ENCODE measurements at places on chromosomes 1 and 21.
A peak's percentile ranks its signal among the peaks of the same experiment; 100 is the strongest.

DNA sequence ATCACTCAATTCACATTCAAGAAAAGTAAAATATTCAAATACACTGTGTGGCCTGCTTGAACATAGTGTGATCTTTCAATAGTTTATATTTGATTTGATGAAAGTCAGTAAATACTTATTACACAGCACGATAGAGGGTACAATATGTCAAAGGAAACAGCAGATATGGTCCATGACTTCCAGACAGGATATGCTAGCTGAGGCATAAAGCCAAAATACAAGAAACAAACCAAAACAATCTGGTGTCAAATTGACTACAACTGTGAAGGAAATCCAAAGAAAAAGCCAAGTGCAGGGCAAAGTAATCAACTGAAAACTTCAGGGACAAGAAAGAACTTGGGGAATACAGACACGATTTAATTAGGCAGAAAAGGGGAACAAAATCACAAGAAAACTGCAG, 19.3 kb downstream of the RRAGC start:
- DNase-seq: no peak

DNA sequence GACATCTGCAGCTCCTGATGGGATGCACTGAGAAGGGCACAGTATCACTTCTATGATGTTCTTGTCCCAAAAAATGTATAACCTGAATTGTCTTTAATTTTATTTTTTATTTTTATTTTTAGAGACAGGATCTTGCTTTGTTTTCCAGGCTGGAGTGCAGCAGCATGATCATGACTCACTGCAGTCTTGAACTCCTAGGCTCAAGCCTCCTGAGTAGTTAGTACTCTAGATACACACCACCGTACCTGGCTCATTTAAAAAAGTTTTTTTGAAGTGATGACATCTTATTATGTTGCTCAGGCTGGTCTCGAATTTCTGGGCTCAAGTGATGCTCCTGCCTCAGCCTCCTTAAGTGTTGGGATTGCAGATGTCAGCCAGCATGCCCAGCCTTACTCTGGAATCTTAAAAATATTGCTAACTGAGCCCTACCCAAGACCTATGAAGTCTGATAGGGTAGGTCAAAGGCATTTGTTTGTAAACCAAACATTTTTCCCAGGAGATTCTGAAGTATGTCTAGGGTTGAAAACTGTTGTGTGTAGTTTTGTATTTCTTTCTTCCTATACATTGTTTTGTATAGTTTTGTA, 68.9 kb downstream of the ATF6 start:
- DNase-seq: no peak

- peak; percentile 12 for DNase-seq
These were observed 45.8 kb upstream of the RCC2 start for GRCh38 chr1:17485281-17485680.

DNA sequence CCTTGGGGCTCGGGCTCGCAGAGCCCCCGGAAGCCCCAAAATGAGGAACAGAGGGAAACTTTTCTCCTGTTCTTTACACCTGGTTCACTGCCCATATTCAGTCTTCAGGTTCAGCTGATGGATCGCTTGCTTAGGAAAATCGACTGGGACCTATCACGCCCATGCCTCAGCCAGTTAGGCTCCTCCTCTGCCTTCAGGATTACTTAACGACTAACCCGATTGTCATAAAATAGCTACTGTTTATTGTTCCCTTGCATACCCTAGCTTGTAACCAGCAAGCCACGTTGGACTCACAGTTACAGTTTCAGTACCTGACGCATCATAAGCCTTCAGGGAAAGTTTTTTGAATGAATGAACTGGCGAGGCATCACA, 692 bp downstream of the TARDBP start:
- DNase-seq: no peak

GRCh38 chr1:108521990-108522393, 37.9 kb upstream of the EEIG2 start:
- DNase-seq: no peak

DNA sequence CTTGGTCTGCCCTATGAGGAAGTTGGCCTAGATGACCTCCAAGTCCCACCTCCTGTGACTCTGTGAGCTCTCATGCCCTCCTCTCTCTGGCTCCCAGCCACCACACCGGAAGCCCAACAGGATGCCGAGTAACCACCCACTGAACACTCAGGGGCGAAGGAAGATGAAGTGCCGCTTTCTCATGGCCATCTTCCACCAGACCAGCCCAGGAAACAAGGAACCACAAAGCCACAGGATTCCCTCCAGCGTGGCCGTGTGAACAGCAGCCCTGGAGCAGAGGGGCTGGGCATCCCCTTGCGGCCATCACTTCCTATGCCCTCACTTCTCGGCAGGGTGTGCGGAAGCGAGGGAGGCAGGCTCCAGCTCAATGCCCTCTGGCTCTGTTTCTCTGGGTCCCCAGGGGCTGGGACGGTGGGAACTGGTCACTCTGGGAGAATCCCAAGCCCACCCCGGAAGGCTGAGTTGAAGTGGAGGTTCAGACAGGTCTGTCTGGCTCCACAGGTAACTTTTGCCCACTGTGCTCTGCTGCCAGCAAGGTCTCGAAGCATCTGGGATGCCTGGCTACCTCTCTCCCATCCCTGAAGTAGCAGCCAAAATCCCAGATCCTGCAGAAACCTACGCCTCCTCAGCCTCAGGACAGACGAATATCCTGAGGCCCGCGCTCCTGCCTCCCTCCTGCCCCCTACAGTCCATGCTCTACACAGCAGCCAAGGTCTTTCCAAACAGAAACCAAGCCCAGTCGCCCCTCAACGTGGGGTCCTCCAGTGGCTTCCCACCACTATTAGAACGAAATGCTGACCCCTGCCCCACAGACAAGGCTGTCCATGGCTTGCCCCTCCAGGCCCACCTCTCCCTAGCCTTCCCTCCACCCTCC, 44.2 kb upstream of the ECE1 start:
- DNase-seq: peak; percentile 93

- DNase-seq: no peak
These were observed 26.8 kb downstream of the EGLN1 start for GRCh38 chr1:231395076-231395997.

DNA sequence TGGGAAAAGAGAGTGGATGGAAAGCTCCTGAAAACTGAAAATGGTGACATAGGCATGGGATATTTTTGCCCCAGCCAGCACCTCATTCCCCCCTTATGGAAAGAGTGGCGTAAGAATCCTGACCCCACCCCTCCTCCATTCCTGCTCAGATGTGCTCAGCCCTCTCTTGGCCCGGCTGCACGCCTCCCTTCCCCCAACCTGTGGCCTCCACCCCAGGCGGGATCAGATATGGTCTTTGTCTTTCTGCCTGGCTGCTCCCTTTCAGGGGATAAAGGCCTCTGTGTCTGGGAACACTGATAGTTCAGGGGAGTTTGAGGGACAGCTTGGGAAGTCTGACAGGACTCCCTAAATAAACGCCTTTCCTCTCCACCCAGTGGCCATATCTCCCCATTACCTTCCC, 49.8 kb downstream of the KIRREL1 start:
- DNase-seq: no peak

DNA sequence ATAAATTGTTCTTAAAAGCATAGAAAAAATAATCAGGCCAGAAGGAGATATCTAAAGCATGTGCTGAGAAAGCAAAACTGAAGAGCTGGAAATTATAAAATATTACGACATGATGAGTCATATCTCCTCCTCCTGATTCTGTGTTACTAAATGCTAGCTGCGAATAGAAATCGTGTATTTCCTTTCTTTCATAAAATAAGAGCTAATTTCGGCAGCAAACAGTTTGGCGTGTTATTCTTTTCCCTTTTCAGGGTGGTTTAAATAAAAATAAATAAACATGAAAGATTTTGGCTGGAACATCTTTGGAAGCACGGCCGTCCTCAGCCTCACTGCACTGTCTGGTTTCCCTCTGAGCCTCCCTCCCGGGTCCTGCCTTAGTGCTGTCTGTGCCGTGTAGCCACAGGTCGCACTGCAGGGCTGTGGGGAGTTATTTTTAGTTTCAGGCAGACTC, 56.0 kb downstream of the ADARB1 start:
- DNase-seq: no peak

DNA sequence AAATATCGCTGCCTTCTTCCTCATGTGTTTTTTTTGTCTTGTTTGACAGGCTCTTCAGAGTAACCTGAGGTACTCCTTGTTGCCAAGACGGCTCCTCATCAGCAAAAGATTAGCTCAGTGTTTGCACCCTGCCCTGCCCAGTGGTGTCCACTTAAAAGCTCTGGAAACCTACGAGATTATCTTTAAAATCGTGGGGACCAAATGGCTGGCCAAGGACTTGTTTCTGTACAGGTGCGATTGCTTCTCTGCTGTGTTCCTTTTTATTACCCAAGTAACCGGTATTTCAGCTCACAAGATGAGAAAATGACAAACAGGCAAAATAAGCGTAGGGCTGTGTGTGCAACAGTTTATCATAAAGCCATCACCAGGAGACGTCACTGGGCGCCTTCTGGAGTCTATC, 42.4 kb downstream of the DOP1B start:
- DNase-seq: no peak

- no peak for DNase-seq
These were observed 19.4 kb downstream of the ATP2B4 start for GRCh38 chr1:203645996-203646395.

- DNase-seq: no peak
These were observed 161.8 kb downstream of the CDC42BPA start for GRCh38 chr1:227156520-227156919.

- DNase-seq: no peak
These were observed 13.9 kb downstream of the CD247 start for GRCh38 chr1:167504467-167504827.

DNA sequence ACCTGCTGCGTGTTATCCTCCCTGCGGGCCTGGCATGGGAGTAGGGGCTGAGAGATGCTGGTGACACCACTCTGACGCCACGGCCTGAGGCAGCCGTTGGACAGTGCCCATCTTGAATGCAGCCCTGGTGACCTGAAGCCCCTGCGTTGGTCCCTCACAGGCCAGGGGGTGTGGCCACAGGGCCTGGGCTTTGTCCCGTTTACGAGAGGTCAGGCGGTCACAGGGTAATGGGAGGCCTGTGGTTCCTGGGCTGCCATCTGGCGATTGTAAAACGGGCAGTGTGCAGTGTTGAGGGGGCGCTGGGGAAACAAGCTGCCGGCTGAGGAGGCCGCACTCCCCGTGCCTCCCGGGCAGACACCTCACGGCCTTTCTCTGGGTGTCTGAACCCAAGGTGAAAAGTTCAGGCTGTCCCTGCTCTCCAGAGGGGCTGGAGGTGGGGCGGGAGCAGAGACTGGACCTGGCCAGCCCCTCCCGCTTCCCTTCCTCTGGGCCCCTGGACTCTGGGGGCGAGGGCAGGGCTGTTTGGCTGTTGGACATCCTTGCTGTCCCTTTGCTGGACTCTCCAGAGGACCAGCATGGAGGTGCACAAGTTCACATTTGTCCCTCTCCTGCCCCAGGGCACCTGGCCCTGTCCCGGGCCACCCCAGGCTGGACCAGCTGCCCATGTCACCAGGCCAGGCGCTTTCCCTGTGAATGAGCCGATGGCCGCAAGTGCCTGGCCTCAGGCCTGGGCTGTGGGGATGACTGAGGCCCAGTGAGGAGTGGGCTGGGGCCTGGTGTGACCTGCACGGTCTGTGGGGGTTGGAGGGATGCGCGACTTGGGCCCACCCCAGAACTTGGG, 42.4 kb downstream of the SKI start:
- DNase-seq: no peak

GRCh38 chr1:36855699-36856494, 178.4 kb downstream of the GRIK3 start:
- no peak for DNase-seq

DNA sequence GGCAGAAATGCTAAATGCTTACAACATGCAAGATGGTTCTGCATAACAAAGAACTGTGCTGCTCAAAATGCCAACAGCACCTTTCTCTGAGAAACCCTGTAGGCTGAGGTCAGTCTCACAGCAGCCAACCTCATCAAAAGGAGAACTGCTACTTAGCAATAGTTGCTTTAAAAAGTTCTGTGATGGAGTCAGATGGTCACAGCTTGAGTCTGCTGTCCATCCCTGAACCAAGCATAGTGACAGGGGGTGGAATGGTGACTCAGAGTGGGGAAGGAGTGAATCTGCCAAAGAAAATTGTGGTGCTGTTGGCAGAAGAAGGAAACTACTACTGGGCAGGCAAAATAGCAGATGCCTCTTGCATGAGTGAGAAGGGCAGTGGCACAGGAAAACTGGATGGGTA, 106.0 kb upstream of the FAM78B start:
- no peak for DNase-seq

DNA sequence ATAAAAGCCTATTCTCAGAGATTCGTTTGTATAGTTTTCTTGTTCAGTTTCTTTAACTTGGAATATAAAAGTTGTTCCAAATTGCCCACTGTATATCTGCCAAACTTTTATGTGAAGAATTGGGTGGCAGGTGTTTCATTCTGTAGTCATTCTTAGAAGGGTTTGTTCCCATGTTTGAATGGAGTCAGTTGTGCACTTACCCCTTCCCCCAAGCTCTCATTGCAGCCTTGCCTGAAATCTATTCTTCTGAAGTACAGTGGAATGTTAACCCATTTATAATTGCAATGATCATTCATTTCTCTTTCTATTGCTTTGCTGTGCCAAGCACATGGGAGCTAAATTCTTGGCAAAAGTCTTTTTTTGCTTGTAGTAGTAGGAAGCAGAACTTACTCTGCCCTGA, 375.3 kb upstream of the C1orf87 start:
- DNase-seq: no peak

GRCh38 chr1:25854554-25854953, 4.7 kb downstream of the AUNIP start:
- DNase-seq: no peak

- no peak for DNase-seq
These were observed 20.4 kb downstream of the SLC16A1 start for GRCh38 chr1:112935461-112936111.

DNA sequence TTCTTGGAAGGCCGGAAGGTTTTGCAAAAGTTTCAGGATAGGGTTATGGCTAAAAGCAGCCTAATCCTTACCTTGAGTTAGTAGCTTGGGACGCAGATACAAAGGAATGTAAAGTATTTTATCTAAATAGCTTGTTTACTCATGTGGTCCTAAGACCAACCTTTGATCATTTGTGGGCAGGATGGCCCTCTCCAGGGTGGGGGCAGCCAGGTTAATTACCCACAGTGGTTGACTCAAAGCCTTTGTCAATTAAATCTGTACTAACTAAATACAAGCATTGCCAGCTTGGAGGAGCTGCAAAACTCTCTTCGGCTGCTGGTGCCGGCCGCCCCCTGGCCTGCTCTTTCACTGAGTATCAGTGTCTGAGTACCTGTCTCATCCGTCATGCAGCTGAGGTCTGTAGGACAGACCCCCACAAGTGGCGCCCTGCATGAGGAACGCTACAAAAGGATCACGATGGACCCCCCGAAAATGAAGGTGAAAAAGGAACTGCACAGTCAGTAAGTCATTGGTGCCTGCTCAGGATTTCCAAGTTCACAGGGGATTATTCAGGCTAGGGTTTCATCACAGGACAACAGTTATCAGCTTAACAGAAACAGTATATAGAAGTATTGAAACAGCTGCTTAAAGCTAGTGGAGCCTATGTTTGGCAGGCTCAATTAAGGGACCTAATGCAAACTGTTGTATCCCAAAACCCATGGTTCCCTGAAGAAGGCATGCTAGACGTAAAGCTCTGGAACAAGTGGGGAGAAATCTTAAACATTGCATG, 212.5 kb upstream of the MAP1LC3C start:
- DNase-seq: no peak

- no peak for DNase-seq
These were observed 16.9 kb downstream of the GRHL3 start for GRCh38 chr1:24336075-24336474.

GRCh38 chr1:200163911-200164310, 136.4 kb downstream of the NR5A2 start:
- DNase-seq: no peak

- no peak for DNase-seq
These were observed 54.7 kb downstream of the RHBG start for GRCh38 chr1:156423422-156424352.

Measured in B cell (primary cell).